ENCODE measurements at places on chromosomes 16 and 17.

GRCh38 chr17:45092911-45093430 lies 31.9 kb downstream of the NMT1 start:
- no peak for DNase-seq

DNA sequence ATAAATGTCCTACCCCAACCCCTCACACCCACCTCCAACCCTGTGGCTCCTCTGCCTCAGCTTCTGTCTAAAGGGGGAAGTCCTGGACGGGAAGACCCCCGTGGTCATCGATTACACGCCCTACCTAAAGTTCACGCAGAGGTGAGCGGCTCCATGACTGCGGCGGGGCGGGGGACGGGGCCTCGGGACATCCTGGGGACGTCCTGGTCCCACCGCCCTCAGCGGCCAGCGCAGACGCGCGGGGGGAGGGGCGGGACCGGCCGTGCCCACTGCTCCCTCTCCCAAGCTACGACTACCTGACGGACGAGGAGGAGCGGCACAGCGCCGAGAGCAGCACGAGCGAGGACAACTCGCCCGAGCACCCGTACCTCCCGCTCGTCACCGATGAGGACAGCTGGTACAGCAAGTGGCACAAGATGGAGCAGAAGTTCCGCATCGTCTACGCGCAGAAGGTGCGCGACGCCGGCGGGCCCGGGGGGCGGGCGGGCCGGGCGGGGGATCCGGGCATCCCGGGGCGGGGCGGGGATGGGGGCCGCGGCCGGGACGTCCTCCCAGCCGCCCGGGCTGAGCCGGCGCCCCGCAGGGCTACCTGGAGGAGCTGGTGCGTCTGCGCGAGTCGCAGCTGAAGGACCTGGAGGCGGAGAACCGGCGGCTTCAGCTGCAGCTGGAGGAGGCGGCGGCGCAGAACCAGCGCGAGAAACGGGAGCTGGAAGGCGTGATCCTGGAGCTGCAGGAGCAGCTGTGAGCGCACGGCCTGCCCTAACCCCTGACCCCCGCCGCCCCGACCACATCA lies 6.7 kb downstream of the RUNDC3A start:
- DNase-seq = no peak

GRCh38 chr17:64413513-64413912 lies 22.9 kb upstream of the PECAM1 start:
- no peak for DNase-seq

DNA sequence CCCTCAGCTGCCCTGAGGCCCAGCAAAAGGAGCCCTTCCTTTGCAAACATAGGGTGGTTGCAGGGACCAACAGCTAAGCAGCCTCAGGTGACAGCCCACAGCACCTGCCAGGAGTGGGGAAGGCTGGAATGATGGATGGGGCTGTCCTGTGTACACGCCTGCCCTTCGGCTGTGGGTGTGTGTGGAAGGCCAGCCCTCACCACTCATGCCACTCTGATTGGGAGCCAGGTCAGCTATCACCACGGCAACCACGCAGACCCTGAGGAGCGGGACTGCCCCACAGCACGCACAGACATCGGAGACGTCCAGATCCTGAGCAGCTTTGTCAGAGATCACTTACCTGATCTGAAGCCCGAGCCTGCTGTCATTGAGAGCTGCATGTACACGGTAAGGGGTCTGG lies 11.9 kb downstream of the PIPOX start:
- no peak for DNase-seq

DNA sequence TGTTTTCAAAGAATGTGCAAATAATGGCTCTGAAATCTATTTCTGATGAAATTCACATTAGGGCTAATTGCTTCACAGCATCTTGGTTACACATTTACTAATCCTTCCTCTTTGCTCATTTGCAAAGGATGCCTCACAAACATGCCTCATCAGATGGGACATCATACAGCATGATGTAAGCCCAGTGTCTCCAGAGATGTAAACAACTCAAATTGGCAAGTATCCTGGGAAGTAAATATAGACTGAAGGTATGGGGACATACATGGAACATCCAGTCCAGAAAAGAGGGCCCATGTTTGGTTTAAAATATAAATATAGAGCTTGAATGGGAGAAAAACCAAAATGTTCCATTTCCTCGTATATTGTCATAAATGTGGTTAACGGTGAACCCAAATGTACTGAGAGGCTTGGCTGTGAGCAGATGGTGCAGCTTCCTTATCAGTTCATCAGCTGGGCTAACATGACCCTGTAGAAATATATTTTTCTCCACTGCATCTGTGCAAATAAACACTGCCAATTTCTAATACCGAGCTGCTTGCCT lies 142.9 kb upstream of the NUDT7 start:
- no peak for DNase-seq

DNA sequence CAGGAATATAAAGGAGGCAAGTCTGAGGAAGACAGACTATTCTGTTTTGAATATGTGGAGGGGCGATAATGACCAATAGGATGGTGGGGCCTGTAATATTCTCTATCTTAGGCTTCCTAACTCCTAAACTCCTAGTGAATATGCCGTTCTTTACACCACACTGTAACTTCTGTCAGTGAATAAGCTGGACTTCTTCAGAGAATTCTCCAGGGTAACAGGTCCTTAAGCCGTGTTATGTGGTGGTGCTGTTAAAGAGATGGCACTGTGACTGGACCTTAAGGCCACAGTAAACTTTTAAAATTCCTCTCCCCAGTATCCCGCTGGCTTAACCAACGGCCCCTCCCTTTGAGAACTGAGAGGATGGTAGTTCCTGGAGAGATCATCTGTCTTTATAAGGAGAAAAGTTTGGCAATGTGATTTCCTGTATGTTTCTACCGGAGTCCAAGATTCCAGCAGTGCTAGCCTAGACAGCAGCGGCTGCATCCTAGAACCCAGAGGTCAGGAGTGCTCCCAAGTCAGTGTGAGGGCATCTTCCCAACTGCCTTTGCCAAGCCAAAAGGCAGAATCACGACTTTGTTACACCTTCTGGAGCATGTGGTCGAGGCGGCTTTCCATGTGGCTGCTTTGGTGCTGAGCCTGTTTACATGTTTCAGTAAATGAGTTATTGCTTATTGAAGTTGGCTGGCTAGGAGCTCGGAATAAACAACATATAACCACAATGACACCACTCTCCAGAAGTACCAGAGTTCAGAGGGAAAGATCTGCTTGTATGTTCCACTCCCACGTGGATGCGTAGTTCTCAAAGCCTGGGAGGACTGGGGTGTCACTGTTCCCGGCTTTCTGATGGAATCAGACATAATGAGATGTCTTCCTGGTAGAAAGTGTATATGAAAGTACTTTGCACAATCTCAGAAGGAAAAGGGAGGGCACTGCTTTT lies 41.0 kb downstream of the TUBD1 start:
- no peak for DNase-seq

GRCh38 chr16:10519929-10520868 lies 60.2 kb downstream of the EMP2 start:
- no peak for DNase-seq

- no peak for DNase-seq
Measured at GRCh38 chr17:46180892-46181274, 12.3 kb downstream of the KANSL1 start.

DNA sequence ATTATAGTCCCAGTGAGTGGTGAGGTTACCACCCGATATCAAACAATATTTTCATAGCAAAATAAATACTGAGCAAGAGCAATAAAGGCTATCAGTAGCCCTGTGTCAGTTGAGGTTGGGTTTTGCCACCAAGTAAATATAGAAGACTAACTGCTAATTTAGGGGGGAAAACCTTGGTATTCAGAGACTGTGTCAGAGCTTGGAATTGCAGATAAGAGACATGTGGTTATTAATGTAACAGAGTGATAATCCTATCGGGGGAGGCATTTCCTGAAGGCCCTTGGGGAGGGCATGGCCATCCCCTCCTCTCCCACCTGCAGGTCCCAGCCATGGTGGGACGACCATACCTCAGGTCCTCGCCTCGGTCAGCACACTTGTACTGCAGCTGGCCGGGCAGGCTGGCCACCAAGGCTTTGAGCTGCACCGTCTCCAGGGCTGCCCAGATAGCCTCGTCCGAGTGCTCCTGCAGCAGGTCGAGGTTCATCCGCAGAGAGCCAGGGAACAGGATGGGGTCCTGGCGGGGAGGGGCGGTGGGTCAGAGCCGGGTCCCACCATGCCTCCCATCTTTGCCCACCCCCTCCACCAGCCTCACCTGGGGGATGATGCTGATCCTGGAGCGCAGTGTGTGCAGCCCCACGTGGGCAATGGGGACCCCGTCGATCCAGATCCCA lies 68.9 kb downstream of the ABCC6 start:
- DNase-seq = no peak

DNA sequence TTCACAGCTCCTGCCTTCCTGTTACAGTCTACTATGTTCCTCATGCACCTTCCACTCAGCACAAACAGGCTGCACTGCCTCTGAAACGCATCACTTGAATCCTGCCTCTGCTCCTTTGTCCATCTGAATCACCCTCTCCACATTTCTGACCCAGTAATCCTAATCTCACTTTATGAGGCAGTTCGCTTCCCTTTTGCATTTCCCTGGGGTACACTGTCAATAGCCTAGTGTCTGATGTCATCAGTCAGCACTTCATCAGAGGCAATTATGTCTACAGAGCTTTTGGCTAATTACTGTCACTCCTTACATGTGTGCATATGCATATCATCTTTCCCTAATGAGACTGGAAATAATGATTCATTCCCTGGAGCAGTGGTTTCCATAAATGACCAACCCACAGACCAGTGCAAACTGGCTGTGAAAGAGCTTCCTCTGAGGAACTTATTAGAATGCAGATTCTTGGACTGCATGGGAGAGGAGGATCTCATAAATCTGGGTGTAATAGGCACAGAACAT lies 23.6 kb downstream of the CA4 start:
- DNase-seq = no peak

GRCh38 chr17:44688675-44689476 lies 700 bp downstream of the CCDC43 start:
- DNase-seq = no peak

DNA sequence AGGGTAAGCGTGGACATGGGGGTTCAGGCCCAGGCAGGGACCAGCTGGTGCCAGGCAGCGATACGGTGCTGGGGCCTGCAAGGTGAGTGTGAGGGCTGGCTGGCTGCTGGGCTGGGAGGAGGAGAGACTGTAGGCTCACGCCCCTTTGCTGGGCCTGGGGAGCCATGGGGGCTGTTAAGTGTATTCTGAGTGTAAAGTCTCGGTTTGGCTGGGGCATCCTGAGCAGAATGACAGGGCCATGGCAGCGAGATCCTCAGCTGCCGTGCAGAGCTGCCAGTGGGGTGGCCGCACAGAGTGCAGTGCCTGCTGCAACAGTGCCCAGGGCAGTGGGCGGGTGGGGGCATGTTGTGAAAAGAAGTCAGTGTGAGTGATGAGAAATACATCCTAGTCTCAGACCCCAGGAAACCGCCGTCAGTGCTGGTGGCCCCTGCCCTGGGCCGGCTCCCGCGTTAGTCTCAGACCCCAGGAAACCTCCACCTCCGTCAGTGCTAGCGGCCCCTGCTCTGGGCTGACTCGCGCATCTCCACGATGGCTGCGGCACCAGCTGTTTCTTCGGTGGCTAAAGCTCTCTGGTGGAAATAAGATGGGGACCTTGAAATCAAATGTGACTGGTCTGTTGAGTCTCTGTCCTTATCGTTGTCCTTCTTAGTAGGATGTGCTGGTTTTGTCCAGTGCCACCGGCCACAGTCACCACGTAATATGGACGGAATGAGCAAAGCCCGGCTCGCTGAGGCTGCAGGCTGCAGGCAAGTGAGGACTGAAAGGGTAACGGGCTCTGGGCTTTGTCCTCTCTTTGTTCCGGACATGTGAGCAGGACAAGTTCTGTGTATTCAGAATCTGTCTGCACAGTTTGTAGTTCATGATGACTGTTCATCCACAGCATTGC lies 22.9 kb downstream of the ACSF3 start:
- DNase-seq = no peak

DNA sequence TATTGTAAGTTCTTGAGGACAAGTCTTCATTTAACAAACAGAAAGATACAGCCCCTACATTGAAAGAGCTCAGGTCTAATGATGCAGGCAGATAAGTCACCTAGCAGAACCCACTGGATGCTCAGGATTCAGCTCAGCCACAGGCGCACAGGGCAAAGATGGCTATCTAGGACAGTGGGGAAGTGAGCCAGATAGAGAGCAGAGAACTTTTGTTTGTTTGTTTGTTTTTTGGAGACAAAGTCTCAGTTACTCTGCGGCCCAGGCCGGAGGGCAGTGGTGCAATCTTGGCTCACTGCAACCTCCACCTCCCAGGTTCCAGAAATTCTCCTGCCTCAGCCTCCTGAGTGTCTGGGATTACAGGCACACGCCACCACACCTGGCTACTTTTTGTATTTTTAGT lies 20.4 kb downstream of the METTL2A start:
- DNase-seq = no peak

DNA sequence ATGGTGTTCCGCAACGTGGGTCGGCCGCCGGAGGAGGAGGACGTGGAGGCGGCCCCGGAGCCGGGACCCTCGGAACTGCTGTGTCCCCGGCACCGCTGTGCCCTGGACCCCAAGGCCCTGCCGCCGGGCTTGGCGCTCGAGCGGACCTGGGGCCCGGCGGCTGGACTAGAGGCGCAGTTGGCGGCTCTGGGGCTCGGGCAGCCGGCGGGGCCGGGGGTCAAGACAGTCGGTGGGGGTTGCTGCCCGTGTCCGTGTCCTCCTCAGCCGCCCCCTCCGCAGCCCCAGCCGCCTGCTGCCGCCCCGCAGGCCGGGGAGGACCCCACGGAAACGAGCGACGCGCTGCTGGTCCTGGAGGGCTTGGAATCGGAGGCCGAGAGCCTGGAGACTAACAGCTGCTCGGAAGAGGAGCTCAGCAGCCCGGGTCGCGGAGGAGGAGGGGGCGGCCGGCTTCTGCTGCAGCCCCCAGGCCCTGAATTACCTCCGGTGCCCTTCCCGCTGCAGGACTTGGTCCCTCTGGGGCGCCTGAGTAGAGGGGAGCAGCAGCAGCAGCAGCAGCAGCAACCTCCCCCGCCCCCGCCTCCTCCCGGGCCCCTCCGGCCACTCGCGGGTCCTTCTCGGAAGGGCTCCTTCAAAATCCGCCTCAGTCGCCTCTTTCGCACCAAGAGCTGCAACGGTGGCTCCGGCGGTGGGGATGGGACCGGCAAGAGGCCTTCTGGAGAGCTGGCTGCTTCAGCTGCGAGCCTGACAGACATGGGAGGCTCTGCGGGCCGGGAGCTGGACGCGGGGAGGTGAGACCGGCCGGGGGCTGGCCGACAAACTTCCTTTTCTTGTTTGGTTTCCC lies 821 bp downstream of the SOCS7 start:
- DNase-seq = peak; percentile 2

DNA sequence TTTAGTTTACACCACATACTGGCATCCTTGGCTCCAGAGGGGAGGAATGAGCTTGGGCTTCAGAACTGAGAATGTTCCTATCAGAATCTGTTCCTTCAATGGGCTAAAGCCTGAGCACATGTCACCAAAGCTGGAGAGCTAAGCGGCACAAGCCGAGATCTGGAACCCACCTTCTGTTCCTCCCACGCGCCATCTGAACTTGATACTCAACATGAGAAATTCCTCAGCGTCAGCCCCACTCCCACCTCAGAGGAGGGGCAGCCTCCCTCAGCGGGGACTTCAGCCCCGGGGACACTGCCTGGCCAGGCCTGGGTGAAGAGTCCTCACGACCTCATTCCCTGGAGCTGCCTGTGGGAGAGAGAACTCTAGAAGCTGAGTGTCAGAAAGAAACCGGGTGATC lies 22.8 kb upstream of the SLC47A1 start:
- DNase-seq = no peak

GRCh38 chr16:69367980-69368379 lies 16.4 kb upstream of the TMED6 start:
- DNase-seq = no peak

- DNase-seq = no peak
Measured at GRCh38 chr16:1335996-1336395, 2.6 kb downstream of the BAIAP3 start.
